Kidney glomerular epithelial cell (primary cell): ENCODE measurements at places on chromosomes 4 and X.

DNA sequence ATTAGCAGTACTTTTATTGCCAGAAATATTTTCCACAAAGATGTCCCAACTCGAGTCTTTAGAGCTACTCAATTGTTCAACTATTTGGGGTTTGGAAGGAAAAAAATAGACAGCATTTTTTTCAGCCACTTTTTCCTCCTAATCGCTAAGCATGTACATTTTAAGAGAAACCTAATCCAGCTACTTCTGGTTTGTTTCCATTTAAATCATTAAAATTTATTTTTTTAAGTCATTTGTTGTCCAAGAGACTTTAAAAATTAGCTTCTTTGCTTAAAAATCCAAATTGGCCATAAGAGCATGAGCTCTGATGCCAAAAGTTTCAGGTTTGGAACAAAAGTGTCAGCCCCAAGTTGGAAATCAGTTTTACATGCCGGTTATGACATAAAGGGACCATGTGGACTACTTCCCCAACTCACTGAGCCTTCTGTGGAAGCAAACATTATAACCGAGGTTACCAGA is 186.3 kb upstream of the INTU start:
- no peak for DNase-seq

DNA sequence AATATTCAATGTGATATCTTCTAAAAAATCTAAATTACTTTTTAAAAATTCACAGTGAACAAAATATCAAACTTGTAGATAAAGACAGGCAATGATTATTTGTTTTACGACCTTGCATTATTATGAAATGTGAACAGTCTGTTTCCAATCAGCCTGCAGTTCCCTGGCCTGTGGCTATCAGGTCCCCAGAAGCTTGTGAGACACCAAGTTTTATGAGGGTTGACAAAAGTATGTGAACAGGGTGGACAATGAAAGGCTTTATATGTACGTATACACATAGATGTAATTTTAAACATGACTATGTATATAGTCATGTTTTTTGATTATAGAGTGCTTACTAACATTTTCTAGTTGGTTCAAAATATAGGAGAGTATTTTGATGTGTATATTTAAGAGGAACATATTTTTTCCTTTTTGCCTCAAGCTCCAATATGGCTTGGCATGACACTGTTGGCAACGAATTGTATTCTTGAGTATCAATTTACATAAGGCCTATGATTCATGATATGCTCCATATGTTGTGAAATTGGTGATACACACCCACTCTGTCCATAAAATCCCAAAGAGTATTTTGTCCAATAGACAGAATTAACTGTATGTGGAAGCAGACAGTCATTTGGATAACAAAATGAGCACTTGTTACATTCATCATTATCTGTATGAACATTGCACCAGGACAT is 55.7 kb downstream of the BTC start:
- no peak for DNase-seq

DNA sequence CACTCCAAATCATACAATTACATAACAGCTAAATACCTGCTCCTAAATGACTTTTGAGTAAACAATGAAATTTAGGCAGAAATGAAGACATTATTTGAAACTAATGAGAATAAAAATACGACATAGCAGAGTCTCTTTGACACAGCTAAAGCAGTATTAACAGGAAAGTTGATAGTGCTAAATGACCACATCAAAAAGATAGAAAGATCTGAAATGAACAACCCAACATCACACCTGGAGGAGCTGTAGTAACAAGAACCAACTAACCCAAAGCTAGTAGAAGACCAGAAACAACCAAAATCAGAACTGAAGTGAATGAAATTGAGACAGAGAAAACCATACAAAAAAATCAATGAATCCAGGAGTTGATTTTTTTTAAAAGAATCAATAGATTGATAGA is 257.8 kb downstream of the ARAP2 start:
- DNase-seq = no peak

GRCh38 chrX:132037479-132037993 is 14.4 kb downstream of the STK26 start:
- no peak for DNase-seq

DNA sequence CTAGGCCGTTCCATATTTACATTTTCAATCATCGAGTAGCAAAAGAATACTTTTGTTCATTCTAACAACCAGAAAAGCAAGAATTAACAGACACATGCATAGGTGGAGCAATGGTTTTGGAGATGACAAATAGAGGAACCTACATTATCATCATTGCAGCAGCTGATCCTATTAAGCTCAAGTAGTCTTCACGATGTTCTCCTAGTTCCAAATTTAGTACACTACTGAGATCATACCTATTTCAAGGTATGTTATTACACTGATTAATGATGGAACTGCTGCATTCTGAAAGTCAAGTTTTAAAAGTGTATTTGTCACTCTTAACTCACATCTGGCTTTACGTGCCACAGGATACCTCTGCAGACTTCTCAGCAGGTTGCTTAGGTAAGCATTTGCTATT is 87.4 kb downstream of the ADGRA3 start:
- DNase-seq = no peak
